NCI-H748 treated with DMSO at 0.1 percent for 48 hours (cell line): ENCODE measurements at places on chromosomes 6 and 20.

DNA sequence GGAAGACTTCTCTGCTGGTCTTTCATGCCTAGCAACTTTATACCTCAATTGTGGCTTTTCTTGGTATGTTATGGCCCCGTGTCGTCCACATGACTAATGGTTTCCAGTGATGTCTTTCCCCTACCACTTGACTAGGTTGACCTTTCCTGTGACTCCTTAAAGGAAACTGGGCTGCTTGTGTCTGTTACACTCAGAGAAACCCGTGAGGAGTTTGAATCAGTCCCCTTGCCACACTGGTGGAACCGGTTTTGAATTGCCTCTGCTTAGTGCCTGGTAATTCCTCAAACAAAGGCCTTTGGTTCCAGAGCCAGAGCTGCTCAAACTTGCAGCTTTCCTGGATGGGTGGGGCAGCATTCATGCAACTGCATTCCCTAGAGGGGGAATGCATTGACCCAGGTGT, 21.9 kb downstream of the ECT2L start:
- peak; percentile 96 for DNase-seq

DNA sequence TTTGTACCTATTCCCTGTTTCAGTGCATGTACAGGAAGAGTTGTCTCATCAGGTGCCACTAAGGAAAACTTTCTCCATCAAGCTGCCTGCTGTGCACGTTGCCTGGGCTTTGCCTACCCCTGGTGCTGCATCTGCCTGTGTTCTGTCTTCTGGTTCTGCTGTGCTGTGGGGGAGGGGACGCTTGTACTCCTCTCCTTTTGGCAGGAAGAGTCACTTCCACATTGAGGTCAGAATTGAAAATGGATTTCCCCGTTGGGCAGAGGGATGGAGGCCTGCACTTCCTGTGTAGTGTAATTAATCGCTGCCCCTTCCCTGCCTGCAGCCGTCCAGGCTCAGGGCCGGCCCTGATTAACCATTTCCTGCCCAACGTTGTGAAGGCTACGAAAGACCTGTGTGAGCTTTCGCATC, 153.3 kb downstream of the SCML4 start:
- no peak for DNase-seq

DNA sequence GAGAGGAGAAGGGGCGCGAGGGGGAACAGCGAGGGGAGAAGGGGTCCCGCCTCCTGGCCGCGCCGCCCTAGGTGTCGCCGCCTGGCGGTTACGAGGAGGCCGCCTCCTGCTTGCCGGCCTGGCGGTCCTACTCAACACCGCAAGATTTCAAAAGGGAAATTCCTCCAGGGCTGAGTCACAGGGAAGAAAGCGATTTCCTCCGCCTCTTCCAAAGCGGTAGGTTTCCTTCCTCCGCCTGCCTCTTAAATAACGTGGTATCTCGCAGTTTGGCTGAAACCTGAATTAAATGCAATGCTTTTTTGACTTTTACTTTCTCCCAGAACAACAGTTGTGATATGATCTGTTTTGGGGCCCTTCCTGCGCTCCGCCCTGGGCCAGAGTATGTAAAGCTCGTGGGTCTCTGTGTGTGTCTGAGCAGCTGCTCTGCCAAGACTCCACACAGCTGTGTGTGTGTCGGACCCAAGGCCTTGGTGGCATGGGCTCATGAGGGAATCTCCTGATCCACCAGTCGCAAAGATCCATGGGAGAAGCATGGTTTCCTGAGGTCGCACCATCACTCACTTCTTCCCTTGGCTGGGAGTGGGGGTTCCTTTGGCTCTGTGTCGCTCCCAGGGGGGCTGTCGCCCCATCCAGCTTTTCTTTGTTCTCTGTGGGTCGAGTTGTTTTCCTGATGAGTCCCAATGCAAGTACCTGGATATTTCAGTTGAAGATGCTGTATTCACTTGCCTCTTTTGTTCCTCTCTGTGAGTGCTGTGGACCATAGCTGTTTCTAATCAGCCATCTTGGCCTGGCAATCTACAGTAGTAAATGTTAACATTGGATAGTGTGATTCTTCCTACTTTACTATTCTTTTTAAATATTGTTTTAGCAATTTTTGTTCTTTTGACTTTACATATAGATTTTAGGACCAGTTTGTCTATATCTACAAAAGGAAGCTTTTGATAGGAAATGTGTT, 31.6 kb upstream of the NOTCH4 start:
- DNase-seq, result no peak

GRCh38 chr6:148494226-148494625, 151.6 kb downstream of the SASH1 start:
- DNase-seq, result no peak

DNA sequence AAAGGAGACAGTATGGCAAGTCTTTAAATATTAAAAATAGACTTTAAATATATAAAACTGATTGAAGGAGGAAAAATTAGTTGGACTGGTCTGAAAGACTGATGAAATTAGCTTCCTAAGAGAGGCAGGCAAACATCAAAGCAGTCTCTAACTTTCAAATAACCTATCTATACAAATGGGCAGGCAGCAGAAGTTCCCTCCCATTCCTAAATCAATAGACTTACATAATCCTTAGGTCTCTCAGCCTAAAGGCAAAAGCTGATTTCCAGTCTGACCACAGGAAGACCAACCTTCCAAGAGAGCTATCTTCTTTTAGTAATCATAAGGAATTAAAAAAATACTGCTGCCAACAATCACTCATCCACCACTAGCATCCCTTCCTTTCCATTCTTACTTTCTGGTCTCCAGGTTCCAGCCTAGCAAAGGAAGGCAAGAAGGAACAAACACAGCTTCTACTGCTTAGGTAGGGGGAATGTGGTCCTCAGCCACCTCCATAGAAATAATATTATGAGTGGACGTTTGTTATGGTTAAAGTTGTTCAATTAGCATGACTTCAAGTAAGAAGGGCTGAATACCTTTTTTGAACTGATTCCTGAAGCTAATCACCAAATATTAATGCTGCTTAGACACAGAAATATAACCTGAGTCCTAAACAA, 44.1 kb downstream of the SESN1 start:
- DNase-seq, result no peak

DNA sequence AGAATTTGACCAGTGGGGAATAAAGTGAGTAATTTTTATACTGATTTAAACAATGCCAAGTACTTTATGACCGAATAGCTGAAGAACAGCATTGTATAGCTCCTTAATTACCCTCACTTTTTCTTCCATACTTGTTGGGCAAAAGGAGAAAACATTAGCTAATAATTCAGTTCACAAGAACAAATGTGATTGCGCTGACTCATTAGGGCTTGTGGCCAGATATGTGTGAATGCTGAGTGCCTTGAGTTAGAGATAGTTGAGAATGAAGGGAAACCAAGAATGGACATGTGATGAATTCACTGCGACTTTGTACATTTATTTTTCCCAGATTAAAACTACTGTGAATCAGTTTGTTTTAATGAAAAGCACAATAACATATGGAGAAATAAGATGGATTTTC, 669.4 kb downstream of the TFAP2A start:
- DNase-seq, result no peak

DNA sequence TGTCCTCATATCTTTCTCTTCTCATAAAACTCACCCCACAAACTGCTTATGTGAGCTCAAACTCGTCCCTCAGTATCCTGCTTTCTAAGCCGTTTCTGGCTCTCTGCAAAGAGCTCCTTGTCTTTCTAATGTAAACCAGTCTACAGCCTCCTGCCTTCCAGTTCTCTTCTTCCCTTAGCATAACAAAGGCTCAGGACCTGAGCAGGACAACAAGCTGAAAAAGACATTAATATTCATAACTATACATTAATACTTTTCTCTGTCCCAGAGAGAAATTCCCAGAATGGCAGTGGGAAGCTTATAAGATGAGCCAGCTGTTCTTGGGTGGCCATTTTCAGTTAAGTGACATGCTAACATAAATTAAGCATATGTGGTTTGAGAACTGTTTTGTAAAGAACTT, 207.0 kb upstream of the TCF21 start:
- no peak for DNase-seq

GRCh38 chr6:91462241-91462640, 875.4 kb upstream of the MAP3K7 start:
- DNase-seq, result no peak

DNA sequence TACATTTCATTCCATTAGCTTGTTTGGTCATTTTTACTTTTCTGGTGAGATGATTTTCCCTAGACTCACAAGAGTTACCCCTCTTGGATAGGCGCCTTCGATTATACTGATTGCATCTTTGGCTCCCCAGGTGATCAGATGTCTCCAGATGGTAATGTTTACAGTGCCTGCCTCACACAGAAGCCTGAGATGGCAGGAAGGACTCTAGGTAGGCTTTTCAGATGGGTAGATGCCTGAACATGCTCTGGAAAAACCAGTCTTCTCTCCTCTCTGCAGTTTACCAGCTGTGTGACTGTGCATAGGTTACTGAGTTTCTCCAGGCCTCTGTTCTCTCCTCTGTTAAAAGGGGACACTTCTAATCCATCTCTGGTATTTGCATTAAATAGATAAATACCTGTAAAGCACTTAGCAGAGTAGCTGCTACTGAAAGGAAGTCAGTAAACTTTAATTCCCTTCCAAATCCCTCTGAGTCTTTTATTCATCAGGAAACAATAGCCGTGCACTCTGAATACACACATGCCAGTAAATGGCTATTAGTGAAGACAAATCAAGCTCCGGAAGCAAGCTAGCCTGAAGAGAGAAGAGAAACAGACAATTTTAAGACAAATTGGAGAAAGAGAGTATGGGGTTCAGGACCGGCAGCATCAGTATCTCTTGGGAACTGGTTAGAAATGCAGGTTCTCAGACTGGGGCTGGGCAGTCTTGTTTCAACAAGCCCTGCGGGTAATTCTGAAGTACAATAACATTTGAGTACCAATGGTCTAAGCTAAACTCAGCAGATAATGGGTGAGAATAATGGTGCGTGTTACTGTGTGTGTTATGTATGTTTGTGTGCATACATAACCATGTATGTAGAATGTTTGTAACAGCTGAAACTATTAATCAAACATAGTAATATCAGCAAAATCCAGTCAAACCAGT, 139.4 kb downstream of the UST start:
- DNase-seq, result peak; percentile 5

GRCh38 chr6:154821638-154822037, 88.4 kb downstream of the SCAF8 start:
- no peak for DNase-seq

GRCh38 chr6:14660806-14661579, 543.4 kb downstream of the CD83 start:
- DNase-seq, result no peak

- DNase-seq, result no peak
These were observed 63.0 kb downstream of the EZR start for GRCh38 chr6:158756126-158756525.

- DNase-seq, result no peak
These were observed 89.1 kb upstream of the RIPOR2 start for GRCh38 chr6:25024821-25025220.

GRCh38 chr6:157503018-157503747, 122.2 kb downstream of the ZDHHC14 start:
- no peak for DNase-seq

DNA sequence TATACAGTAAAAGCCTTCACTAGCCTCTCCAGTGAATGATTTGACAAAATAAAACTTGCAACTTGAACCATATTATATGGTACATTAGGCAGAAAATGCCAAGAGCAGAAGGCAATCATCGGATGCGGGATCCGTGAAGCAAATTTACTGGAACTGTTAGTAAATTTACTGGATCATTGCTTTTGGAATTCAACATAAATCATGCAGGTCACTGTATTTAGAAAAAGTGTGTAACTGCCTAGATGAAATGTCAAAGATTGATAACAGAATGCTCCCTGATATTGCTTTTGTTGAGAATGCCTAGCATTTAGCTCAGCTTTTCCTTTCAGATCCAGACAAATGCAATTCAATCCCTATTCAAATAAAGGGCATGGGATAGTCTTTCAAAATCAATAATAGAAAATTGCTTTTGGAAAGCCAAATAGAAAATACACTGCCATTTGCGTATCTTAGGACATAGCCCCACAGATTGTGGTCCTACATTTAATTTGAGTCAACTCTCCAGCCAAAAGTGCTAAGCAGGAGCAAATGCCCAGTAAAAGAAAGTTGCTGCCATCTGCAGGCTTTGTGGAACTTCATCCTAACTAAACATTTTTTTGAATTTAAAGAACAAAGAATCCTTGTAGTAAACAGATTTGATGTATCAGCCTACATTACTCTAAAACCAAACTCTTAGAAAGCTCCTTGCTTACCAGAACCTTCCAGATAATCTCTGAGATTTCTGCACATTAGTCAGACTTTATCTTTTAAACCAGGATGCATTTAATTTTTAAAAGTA, 109.5 kb upstream of the HSF2 start:
- peak; percentile 7 for DNase-seq

- DNase-seq, result no peak
These were observed 347.8 kb upstream of the HS3ST5 start for GRCh38 chr6:114690625-114691024.

- DNase-seq, result no peak
These were observed 72.3 kb upstream of the DST start for GRCh38 chr6:56714982-56715456.

DNA sequence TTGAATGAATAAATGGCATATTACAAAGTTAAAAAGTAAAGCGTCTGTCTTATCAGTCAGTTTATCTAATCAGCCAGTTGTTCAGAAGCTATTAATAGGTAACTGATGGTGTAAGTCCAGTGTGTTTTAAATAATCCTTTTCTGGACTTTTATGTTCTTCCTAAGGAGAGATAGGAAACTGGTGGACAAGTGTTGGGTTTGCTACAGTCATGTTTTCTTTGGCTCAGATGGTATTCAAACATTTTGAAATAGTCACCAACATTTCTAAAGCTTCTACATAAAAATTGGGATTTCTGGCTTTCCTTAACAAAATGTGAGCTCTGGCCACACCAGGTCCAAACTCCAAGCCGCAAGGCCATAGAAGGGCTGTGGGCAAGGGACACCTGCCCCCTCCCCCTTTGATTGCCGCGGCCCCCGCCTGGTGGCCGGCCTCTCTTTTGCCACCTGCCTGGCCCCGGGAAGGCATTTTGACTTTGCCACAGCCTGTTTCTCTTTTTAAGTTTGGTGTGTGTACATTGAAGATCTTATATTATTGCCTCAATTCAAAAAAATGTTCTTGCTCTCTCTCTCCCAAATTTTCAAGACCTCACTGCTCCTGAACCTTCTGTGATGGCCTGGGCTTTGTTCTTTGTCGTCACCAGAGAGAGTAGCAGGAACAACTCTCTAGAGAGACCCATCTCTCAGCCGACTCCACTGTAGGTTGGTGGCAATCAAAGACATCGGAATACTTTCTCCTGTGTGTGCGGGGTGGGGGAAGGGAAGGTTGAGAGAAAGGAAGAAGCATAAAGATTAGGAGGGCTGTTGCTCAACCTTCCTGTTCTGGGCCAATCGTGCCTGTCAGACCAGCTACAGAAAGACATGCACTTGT, 84.0 kb upstream of the ZNF217 start:
- DNase-seq, result no peak

DNA sequence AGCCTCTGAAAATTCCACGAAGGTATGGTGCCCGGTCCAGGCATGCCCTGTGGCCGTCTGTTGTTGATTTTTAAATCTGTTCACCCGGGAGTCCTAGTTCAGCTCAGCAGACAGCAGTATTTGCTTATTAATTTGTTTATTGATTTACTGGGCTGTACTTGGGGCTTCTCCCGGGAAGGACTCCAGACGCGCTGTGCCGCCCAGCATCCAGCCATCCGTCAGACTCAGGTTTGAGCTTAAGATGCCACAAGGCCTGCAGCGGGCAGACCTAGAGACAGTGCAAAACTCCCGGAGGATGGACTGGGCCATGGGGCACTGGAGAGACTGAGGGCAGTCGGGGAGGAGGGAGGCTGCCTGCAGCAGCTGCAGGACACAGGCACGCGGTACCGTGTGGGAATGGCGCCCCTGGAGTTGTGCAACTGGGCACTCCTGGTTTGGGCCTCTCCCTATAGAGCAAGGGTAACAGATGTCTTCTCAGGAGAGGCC, 17.3 kb upstream of the CCDC167 start:
- DNase-seq, result no peak
